Esophagus squamous epithelium (tissue), 5 donors: ENCODE measurements at places on chromosomes 5 and 9. TPM values are rescaled to one million over a fixed set of nuclear protein-coding genes. Genes with fewer than 3 reads are reported as not detected.

GRCh38 chr9:75448281-75448680, 360.0 kb downstream of the OSTF1 start:
- H3K36me3 ChIP-seq = no peaks in the 10 kb centered on the region
- no peak overlapping the region for H3K4me3 ChIP-seq
- DNase-seq = no peak
- H3K27ac ChIP-seq = peak overlapping the region; percentile 6
- H3K27me3 ChIP-seq = no peaks in the 10 kb centered on the region
- H3K4me1 ChIP-seq = peaks cover 13% of the 10 kb centered on the region

Gene HEMGN
- total RNA-seq = not detected

Gene SPARC
- total RNA-seq = 58.9 TPM

Gene BTNL9
- 5.3 TPM for total RNA-seq

DNA sequence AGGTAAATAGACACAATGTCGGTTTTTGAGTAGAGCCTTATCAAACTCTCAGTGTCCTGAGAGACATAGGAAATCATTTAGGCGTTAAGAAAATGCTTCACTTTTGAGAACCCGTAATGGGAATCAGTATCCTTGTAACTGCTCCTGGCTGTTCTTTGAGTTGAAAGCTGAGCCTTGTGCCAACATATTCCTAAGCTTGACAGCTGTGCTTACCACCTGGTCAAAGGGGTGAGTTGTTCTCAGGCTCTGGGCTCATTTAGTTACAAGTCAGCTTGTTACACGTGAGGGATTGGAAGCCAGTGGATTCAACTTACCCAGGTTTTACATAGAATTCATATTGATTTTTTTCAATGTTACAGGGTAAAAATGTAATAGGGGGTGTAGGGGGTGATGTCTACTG, 145.9 kb downstream of the GABRB2 start:
- H3K4me1 ChIP-seq = no peaks in the 10 kb centered on the region
- H3K4me3 ChIP-seq = no peak overlapping the region
- no peak overlapping the region for H3K27ac ChIP-seq
- DNase-seq = no peak

DNA sequence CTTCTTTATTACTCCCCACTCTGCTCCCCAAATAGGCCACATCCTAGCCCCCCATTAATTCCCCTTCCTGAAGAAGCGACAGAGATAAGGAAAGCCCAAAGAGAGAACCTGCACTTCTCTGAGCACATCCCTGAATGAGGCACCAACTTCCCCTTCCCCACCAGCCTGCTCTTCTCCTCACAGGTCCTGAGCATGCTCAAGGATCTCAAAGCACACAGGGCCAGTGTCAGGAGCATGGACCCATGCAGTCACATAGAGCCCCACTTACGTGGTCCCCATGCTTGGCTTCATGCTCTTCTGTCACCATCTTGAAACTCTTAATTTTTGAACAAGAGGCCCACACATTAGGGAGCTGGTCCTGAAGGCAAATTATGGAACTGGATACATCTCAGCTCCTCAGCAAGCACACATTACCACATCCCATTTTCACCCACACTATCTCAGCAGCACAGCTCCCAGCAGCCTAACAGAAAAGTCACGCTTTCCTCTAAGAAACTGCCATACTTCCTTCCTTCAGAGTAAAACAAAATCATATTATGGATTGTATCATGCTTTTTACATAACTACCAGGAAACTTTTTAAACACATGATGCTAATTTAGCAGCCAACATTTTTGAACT, 99.8 kb downstream of the NFIB start:
- no peak overlapping the region for H3K27ac ChIP-seq
- DNase-seq = no peak
- peaks cover 43% of the 10 kb centered on the region for H3K4me1 ChIP-seq
- H3K4me3 ChIP-seq = no peak overlapping the region
- no peaks in the 10 kb centered on the region for H3K27me3 ChIP-seq

DNA sequence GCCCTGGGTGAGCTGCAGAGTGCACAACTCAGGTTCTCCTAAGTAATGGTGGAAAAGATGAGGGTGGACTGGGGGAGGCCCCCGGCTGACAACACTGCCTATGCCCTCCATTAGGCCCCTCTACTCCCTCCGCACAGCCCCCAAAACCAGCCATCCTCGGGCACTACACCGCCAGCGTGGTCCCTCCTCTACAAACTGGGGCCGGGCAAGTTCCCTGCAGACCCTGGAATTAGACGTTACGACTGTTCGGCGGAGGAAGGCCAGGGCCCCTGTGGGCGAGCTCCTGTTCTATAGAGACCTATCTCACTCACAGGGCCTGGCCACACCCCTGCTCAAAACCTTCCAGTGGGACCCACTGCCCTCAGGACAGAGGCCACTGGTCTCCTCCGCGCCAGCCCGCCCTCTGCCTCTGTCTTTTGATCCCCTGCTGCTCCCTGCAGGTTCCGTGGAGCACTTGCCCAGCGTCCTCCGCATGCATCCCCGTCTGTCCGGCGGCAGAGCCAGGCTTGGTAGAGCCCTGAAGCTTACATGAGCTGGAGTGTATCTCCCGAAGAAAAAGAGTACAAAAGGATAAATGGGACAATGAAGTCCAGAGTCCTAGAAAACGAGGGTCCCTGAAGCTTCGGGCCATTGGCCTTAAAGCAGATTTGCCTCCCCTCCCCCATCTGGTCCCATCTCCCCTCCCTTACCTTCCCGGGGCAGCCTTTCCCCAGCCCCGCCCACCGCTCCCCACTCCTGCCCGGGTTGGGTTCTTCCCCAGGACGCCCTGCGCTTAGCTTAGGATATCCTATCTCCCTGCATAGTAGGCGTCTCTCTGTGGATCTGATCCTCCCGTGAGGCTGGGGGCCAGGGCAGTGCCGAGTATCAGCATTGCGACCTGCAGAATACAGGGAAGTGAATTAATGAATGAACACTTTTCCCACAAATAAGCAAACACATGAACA, 71.3 kb downstream of the HRH2 start:
- H3K4me1 ChIP-seq = peaks cover 7% of the 10 kb centered on the region
- H3K36me3 ChIP-seq = no peaks in the 10 kb centered on the region
- no peak overlapping the region for H3K27ac ChIP-seq

- no peak for DNase-seq
- H3K27me3 ChIP-seq = no peaks in the 10 kb centered on the region
- H3K4me1 ChIP-seq = peaks cover 19% of the 10 kb centered on the region
- H3K27ac ChIP-seq = no peak overlapping the region
- no peak overlapping the region for H3K4me3 ChIP-seq
- no peaks in the 10 kb centered on the region for H3K36me3 ChIP-seq
Measured at GRCh38 chr9:131279196-131279862, 3.0 kb upstream of the FAM78A start.

Gene C9orf50
- not detected for total RNA-seq

DNA sequence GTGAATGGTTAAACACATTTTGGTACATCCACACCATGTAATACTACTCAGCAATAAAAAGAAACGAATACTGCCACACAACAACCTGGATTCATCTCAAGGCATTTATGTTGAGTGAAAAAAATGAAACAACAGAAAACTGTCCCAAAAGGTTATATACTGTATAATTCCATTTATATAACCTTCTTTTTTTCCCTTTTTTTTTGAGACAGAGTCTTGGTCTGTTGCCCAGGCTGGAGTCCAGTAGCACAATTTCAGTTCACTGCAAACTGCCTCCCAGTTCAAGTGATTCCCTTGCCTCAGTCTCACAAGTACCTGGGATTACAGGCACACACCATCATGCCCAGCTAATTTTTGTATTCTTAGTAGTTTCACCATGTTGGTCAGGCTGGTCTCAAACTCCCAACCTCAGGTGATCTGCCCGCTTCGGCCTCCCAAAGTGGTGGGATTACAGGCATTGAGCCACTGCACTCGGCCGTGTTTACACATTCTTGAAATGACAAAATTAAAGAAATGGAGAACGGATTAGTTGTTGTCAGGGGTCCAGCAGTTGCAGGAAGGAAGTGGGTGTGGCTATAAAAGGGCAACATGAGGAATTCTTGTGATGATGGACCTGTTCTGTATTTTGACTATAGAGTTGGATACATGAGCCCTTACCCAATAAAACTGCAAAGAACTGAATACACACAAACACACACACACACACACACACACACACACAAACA, 17.4 kb downstream of the PPP6C start:
- peaks cover 5% of the 10 kb centered on the region for H3K4me1 ChIP-seq
- no peak overlapping the region for H3K27ac ChIP-seq

Gene SLCO6A1
- not detected for total RNA-seq

Gene POLE3
- 48.8 TPM for total RNA-seq

DNA sequence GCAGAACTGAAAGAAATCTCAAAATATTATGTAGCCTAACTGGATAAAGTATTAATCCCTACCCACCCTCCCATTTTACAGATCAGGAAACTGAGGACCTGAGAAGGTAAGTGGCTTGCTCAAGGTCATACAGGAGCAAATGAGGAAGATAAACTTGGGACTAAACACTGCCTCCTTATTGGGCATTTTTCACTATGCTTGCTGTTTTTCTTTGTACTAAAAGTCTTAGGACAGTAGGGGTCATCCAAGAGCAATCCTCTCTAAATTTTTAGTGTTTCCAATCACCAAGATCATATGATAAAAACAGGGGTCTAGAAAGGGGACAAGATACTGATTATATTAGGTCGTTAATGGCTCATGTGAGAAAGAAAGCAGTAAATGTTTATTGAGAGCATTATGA, 80.8 kb downstream of the RORB start:
- H3K27me3 ChIP-seq = no peaks in the 10 kb centered on the region
- H3K4me1 ChIP-seq = no peaks in the 10 kb centered on the region
- no peak for DNase-seq
- no peak overlapping the region for H3K27ac ChIP-seq
- no peaks in the 10 kb centered on the region for H3K36me3 ChIP-seq

DNA sequence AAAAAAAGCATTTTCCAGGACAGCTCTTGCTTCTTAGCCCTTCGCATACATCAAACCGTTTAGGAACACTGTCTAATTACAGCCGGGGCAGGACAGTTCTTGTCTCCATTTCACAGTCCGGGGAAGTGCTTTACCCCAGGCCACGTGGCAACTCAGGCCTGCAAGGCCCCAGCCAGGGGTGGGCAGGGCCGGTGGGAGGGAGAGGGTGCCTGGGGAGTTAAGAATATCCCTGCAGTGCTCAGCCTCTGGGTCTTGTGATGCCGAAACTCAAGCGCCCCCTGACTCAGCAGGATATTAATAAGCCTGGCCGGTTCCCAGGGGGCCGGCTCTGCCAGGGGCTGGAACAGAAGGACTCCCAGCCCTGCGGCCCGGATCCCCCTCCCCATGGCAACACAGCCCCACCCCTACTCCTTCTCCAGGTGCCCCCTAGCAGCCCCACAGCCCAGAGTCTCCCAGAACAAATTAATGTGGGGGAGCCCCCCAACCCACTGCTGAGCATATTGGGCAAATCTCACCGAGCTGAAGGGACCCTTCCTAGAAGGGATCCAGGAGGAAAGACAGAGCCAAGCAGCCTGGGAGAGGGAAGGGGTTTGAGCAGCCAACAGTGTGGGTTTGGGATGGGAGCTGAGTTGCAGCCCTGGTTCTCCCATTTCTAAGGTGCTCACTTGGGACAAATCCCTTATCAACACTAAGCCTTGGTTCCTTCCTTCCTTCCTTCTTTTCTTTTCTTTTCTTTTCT, 45.3 kb downstream of the PLPP7 start:
- H3K4me1 ChIP-seq = peaks cover 6% of the 10 kb centered on the region
- H3K27me3 ChIP-seq = no peaks in the 10 kb centered on the region
- no peaks in the 10 kb centered on the region for H3K36me3 ChIP-seq

GRCh38 chr5:32206509-32207354, 32.6 kb upstream of the GOLPH3 start:
- H3K4me1 ChIP-seq = peaks cover 3% of the 10 kb centered on the region
- H3K4me3 ChIP-seq = no peak overlapping the region
- no peaks in the 10 kb centered on the region for H3K27me3 ChIP-seq
- peak overlapping the region; percentile 26 for H3K27ac ChIP-seq
- H3K36me3 ChIP-seq = no peaks in the 10 kb centered on the region

DNA sequence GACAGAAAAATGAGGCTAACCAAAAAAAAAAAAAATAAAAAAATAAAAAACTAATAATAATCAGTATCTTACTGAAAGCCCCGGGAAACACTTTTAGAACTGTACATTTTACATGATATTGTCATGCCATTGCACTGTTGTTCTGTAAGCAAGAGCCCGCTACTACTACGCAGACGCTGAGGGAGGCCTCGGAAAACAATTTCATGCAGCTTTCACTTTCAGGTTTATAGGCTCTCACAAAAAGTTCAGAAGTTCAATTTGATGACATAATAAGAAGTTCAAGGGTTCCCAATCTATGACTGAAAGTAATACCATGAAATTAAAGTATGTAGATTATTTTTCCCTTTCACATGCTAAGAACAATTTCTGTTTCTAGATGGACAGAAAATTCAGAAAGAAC, 318.3 kb upstream of the ITGA1 start:
- no peaks in the 10 kb centered on the region for H3K36me3 ChIP-seq
- H3K27ac ChIP-seq = no peak overlapping the region
- no peak for DNase-seq
- H3K27me3 ChIP-seq = no peaks in the 10 kb centered on the region
- no peaks in the 10 kb centered on the region for H3K4me1 ChIP-seq
- no peak overlapping the region for H3K4me3 ChIP-seq

Gene SLC31A1
- 22.7 TPM for total RNA-seq

DNA sequence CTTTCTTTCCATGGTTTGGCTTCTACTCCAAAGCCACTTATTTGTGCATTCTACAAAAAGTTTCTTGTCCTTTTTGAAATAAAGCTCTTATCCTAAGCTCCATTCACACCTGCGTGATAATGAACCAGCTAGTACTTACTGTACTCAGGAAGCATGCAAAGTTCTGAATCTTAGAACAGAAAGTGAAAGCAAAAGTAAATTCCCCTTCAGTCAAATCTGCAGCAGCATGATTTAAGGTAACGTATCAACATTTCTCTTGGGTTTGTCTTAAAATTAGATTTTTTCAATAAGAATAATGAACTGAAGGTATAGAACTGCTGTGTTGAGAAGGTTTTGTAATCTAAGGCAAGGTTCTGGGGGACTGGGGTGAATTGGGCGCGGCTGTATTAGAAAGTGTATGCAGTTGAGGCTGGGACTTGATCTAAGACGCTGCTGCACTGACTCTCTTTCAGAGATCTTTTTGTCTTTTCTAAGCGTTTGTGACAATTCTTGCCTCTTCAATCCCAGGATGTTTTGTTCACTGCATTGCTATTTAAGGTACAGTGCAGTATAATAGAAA, at the start of gene ERAP2:
Gene ERAP2 (plus strand): TSS at position 209 of the 559 bp plus-strand sequence. CDS start 3,186 bp downstream, outside the sequence.
- no peaks in the 10 kb centered on the region for H3K27me3 ChIP-seq
- DNase-seq = no peak
- H3K4me3 ChIP-seq = peak within 1 kb of the TSS; percentile 56
- H3K36me3 ChIP-seq = no peaks in the 10 kb centered on the region

Gene ACTBL2
- not detected for total RNA-seq

DNA sequence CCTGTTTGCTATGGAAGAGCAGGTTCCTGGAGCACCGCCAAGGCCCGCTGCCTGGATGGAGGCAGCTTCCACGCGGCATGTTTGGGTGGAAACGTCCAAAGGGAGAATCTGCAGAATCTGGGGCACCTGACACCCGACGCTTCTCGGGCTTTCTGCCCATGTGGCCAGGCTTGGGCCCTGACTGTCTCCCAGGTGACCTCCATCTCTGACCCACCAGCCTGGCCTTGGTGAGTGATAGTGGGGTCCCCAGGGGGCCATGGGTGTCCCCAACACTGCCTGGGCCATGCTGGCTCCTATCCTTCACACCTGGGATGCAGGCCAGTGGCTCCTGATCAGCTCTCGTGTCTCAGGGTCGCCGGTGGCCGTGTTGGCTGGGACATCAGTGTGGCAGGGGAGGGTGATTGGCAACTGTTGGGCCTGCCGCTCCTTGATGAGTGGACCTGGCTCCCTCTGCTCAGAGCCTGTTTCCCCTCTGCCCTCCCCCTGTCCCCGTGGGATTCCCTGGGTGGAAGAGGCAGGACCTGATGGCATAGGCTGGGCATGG, 34.0 kb downstream of the GLT6D1 start:
- no peak overlapping the region for H3K27ac ChIP-seq
- DNase-seq = no peak
- no peaks in the 10 kb centered on the region for H3K36me3 ChIP-seq
- no peaks in the 10 kb centered on the region for H3K4me1 ChIP-seq
- H3K4me3 ChIP-seq = no peak overlapping the region
